DMS79 (cell line): ENCODE measurements at places on chromosomes 4 and X.

GRCh38 chr4:183099537-183100297, 660 bp downstream of the WWC2 start:
- no peak for DNase-seq

DNA sequence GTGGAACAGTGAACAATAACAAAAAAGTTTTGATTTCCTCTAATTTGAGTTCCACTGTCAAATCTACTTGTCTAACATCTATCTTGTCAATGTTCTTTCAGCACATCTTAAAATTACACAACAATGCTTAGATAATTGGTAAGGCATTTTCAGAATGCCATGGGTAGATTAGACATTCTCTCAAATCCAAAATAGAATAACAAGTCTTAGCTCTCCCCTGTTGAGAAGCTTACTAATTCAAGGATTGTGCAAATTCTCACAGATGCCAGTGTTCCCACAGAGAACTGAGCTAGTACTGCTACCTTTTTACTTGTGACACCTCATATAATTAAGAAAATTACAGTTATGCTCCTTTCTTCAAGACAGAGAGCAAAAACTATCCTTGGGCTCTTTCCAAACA, 2442.0 kb downstream of the PCDH7 start:
- DNase-seq = no peak

DNA sequence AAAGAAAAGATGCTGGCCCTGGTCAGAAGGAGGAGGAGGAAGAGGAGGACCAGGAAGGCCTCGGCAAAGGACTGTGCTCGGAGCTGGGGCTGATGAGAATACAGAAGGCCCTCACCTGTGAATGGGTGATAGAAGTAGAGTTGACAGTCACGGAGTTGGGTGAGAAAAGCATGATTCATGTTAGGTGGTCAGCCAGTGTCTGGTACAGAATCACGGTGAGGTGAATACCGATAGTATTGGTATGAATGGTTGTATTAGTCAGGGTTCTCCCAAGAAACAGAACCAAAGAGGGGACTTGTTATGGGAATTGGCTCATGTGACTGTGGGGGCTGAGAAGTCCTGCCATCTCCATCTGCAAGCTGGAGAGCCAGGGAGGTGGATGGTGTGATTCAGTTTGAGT, 32.5 kb upstream of the FAM156A start:
- no peak for DNase-seq

DNA sequence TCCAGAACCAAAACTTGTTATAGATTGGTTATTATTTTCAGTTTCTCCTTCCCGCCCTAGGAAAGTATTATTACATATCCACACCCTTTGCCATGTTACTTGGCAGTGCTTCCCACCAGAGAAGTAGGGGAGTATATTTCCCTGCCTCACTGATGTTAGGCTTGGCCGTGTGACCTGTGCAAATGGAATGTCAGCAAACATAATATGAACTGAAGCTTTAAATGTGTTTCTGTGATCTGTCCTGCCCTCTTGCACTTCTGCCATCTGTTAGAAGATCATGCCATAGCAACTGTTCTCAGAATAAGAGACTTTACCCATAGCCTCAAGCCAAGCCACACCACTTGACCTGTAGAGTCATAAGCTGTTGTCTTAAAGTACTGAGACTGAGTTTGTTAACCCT, 36.7 kb upstream of the NEUROG2 start:
- DNase-seq = no peak

DNA sequence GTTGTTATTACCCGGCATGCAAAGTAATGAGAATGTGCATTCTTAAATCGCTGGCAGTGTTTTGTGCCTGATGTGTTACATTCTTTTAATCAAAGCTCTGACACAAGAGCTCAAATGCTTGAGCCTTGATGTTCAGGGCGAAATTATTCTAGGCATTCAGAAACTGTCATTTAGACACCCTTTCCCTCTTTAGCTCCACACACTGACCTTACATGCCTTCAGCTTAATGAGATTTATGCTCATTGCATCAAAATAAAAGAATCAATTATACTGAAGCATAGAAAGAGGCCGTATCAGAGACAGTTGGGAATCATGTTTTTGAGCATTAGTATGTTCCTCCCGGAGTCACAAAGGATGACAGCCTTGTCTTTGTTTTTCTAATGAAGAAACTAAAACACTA, 56.7 kb downstream of the FAM114A1 start:
- no peak for DNase-seq

DNA sequence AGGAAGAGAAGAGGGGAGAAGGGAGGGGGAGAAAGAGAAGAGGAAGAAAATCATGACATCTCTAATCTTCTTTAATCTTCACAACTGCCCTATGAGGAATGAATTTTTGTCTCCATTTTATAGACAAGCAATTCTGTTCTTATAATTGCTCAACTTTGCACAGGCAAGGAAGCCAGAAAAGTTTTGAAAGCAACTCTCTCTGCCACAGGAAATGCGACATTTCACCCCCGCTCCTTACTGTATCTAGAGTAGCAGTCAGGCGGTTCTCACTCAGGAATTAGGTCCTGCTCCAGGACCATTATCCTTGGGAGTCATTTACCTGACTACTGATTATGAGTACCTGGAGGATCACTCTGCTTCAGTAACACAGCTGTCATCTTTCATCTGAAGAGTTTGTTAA, 69.2 kb upstream of the FAM9A start:
- DNase-seq = no peak

DNA sequence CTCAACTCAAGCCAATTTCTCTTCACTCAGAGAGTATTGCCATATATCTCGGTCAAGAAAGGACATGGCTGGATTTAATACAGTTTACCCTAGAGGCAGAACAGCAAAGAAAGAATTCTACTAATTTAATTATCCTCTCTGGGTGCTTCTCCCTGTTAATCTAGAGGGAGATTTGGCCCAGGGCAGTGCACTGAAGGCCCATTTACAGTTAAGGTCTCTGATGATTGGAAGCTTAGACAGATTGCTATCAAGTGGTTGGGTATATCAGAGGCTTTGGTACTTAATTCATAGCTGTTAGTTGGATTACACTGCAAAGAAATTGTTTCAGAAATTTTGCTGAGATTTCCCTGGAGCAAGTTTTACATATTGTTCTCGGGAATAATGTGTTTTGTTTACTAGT, 4.6 kb upstream of the CNKSR2 start:
- no peak for DNase-seq

- peak; percentile 54 for DNase-seq
Observed at GRCh38 chr4:184331268-184331995, 113.8 kb upstream of the ENPP6 start.

DNA sequence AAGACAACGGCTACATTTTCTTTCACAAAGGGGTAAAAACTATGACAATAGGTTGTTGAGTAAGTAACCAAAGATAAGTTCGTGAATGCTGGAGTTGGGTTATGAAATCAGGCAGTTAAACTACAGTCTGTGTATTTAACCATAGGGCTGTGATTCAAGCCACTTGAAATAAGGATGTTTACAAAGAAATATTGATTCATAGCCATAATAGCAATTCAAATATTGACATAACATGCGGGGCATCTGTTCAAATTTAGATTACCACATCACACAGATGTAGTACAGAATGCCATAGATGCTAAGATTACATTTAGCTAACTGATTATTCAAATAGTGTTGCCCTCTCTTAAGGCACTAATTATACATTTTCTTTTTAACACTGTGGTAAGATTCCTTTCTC, 364.1 kb downstream of the FSTL5 start:
- no peak for DNase-seq

- no peak for DNase-seq
Observed at GRCh38 chrX:21678048-21678612, 20.0 kb upstream of the KLHL34 start.

GRCh38 chr4:54085284-54085683, 14.7 kb upstream of the GSX2 start:
- no peak for DNase-seq

- DNase-seq = no peak
Observed at GRCh38 chr4:88008743-88009171, 1.3 kb downstream of the PKD2 start.

- DNase-seq = no peak
Observed at GRCh38 chr4:93359586-93359985, 469.0 kb upstream of the ATOH1 start.

- no peak for DNase-seq
Observed at GRCh38 chr4:158459085-158459820, 62.4 kb upstream of the RXFP1 start.

DNA sequence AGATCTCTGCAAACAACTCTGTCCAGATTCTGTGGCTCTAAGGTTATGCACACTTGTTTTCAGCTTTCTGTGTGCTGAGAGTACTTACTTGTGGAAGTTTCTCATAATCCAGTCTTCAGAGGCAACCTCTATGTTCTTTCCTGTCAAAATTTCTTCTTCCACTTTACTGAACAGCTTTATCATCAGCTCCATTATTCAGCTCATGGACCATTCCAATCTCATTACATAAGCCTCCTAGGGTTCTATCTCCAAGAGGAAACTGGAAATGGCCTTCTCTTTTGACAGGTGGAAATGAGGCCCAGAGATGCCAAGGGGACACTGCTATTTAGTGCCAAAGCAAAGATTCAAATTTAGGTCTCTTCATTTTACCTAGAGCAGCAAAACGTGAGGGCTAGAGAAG, 61.3 kb downstream of the CHRDL1 start:
- DNase-seq = no peak

GRCh38 chr4:143404555-143404954, 67.9 kb downstream of the GAB1 start:
- no peak for DNase-seq

GRCh38 chrX:45577361-45577760, 376.7 kb upstream of the DIPK2B start:
- no peak for DNase-seq

DNA sequence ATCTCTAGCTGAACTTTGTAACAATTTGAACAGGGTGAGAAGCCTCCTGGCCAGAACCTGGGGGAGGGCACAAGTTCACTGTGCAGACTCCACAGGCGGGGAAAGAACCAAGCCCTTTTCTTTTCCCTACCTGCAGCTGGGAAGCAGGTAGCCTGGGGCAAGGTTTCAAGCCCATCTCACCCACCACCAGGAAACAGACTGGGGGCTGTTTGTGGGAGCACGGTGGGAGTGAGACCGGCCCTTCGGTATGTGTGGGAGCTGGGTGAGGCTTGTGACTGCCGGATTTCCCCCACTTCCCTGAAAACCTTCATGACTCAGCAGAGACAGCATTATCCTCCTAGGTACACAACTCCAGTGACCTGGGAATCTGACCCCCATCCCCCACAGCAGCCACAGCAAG, 211.7 kb downstream of the ZNF674 start:
- DNase-seq = no peak

DNA sequence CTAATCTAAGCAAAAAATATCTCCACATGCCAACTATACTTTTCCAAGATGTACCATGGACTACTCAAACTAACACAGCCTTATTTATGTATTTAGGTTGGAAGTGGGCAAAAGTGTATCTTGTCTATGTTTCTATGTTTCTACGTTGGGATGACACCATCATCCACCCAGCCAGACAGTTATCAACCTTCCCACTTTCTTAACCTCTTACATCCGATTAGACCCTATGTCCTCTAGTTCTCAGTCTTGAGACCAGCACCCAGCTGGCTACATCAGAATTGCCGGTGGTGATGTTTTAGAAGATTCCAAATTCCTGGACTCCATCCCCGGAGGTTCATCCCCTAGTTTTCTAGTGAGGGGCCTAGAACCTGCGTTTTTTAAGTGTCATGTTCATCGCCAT, 1.0 kb upstream of the AASDH start:
- DNase-seq = no peak

DNA sequence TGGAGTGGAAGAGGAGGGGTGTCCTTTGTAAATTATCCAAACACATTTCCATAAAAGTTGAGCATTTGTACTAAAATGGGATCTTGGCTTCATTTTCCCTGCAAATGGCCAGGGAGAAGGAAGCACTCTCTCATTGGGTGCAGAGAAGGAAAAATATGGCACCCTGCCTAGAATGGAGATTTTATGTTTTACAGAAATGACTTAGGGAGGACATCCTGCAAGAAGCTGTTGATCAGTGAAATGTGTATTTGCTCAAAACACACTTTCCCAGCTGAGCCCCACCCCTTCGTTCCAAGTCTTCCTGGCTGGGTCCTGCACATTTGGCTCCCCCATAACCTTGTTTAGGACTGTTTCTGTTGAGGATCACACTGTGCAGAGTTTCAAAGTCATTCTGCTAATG, 213.5 kb upstream of the TAPT1 start:
- no peak for DNase-seq

DNA sequence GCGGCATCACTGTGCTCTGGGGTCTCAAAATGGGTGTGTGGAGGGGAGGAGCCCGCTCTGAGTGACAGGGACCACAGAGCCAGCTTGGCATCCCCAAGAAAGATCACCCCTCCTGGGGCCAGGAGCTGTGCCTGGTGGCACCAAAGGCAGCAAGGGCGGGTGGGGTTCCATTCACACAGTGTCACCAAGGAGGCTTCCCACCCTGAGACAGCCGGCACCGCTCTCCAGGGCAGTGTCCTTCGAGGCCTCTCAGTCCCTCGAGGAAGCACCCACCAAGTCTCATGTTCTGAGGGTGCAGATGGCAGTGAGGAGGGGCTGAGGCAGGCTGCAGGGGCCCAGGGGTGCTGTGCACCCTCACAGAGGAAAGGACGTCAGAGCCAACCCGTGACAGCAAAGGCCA, 44.0 kb upstream of the MAN2B2 start:
- no peak for DNase-seq

DNA sequence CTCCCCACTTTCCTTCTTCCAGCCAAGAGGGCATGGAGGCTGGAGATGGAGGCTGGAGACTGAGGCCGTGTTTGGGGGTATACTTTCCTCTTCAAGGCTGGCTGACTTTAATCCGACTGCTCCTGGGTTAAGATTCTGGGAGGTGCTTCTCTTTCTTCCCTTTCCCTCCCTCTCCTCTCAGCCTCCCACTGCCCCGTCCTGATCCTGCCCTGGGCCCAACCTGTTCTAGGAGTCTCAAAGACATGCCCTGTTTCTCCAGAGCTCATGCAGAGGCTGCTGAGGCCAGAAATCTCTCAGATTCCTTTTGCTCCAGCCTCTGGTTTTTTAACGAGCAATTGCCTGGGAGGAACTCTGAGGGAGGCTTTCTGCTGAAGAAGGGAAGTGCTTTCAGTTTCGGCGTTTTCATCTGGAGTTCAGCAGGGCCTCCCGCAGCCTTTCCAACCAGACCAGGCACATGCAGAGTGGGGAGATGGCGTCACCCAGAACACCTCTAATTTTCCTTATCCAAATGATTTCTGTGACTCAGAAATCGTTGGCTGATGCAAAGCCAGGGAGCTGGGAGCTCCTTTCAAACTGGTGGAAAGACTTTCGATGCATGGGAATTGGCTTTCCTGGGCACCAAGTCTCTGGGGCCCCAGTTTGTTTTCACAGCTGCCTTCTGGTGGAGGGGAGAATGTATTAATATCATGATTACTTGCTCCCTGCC, 34.5 kb upstream of the FAM9C start:
- DNase-seq = no peak

GRCh38 chr4:1463088-1463926, 57.1 kb upstream of the NKX1-1 start:
- no peak for DNase-seq

DNA sequence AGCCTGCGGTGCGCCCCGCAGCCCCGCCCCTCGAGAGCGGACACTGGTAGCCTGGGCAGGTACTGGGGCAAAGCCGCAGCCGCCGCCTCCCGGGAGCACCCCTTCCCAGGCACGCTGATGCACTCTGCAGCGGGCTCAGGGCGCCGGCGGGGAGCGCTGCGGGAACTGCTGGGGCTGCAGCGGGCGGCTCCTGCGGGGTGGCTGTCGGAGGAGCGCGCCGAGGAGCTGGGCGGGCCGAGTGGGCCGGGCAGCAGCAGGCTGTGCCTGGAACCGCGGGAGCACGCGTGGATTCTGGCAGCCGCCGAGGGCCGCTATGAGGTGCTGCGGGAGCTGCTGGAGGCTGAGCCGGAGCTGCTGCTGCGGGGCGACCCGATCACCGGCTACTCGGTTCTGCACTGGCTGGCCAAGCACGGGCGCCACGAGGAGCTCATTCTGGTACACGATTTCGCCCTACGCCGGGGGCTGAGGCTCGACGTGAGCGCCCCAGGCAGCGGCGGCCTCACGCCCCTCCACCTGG, 401 bp downstream of the SOWAHD start:
- DNase-seq = no peak
